ENCODE measurements at places on chromosomes 1 and 21.

- DNase-seq = no peak
Observed at GRCh38 chr21:27168084-27168483, 201.2 kb upstream of the ADAMTS5 start.

GRCh38 chr1:109895720-109896504 is 14.7 kb upstream of the CSF1 start:
- DNase-seq = no peak

GRCh38 chr1:209583408-209583807 is at the start of gene CAMK1G:
TSS of gene CAMK1G (plus strand) at chr1:209583714. CDS start at chr1:209594984, 11,270 bp downstream.
- DNase-seq = no peak

GRCh38 chr21:44442266-44443125 is 12.8 kb upstream of the LRRC3 start:
- DNase-seq = no peak

- no peak for DNase-seq
Observed at GRCh38 chr1:46190539-46190938, 7.7 kb downstream of the POMGNT1 start.

DNA sequence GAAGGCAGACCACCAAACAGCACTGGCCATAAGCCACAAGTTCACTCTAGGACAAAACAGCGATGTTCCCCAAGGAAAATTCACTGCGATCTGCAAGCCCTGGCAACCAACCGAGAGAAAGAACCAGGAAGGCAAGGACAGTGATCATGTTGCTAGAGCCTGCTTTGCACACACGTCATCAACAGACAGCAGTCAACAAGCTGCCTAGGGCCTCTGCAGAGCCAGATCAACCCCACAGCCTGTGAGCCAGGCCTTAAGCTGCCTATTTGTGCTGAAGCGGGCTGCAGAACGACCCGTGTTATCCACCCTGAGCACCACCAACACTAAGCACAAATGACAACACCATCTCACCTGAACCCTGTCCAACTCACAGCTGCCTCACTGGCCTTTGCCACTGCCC is 6.2 kb upstream of the YRDC start:
- DNase-seq = no peak

DNA sequence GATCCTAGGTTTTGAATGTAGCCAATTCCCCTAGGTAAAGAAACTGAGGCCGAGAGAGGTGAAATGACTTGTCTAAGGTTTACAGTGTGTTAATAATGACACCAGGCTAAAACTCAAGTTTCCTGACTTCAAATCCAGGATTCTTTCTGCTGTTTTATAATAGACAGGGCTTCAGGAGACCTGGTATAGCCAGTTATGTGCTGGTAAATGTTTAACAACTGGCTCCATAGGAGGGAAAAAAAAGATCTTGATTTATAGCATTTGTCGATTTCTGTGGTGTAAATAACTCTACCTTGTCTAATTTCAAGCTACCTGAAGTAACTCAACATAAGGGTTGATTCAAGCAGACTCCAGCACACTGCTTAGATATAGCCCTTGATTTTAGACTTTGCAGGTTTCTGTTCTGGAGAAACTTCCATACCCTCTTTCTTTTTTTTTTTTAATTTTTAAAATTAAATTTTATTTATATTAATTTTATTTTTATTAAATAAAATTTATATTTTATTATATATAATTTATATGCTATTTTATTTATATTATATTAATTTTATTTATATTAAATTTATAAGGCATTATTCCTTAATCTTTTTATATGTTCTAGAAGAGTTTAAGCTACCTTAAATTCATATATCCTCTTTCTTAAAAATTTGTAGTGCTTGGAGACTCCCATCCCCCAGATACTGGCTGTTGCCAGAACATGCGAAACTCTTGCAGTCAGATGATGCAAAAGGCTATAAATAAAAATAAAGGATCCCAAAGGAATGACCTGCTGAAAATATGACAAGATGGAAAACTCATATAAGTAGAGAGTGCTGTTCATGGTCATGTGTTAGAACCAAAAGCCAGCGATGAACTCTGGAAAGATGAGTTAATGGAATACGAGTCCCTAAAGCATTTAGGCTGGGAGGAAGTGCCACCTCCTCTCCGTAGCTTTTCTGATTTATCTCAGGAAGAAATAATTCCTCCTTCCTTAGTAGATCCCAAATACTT is 35.4 kb upstream of the SRSF10 start:
- DNase-seq = no peak

DNA sequence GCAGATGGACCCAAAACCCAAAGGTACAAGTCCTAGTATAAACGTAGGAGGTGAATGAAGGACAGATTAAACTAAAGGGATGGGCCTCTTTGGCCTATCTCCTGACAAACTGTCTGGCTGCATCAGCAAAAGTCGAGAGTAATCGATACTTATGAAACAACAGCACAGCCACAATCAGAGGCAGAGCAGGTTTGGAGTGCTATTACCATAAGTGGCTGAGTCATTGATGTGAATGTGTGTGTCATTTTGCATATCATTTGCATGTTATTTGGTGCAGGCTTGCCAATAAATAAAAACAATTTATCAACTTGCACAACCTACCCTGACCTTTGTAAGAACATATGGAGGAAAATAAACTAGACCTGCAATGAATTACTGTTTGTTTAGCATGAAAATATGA is 283.1 kb downstream of the NUF2 start:
- DNase-seq = no peak

DNA sequence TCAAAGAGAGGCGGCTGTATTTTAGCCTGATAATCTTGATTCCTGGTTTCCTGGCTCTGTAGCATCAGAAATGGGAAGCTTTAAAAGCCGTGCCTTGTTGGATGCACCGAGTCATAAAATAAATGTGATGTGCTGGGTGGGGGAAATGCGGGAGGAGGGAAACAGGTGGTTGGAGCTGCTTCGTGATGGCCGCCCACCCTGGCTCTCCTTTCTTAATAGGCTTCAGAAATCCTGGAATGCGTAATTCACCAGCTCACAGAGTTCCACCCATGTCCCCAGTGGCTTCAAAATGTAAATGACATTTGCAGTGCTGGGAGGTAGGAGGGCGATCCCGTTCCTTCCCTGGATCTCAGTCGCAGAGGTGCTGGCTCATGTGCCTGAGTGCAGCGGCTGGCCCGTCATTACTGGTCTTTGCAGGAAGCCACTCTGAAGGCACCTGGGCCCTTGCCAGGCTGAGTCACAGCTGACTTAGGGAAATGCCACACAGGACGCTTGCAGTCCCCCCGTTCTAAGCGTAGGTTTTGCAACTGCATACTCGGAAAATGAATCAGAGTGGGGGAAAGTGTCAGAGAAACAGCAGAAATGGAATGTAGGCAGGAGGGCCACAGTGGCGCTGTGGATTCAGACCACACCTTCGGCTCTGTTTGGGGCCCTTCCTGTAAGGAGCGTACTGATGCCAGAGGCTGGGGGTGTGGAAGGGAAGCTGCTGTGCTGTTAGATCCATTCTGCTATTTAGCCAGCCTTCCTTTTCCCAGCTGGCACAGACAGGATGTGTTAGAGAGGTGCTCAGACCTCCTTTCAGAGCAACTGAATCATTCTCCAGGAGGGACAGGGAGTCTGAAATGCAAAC is 37.6 kb downstream of the GALNT2 start:
- DNase-seq = no peak

DNA sequence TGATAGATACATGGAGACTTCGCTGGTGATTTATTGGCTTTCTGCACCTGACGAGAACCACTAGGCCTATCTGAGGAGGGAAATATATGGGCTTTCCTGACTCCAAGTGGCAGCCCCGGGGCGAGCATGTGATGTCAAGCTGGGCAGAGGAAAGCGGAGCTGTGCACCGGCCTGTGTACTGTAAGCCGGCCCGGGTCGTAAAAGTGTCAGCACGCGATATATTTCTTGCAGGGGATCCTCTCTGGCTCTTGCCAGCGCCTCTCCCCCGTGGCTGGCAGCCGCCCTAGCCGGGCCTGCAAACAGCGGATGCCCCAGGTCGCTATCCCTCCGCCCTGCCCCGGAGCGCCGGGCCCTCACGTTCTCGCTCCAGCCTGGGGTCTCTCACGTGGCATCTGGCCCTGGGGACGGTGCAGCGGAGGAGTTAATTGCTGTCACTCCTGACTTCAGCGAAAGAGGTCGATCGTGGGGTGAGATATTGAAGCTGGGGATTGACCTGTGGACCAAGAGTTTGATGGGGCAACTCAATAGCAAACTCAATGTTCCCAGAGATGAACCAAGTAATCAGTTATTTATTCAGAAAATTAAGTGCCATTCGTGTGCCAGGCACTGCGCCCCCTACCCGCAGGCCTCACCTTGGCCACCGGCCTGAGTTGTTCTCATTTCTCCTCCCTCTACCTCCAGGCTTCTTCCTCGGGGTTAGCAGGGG is 41.0 kb upstream of the HAO2 start:
- no peak for DNase-seq

DNA sequence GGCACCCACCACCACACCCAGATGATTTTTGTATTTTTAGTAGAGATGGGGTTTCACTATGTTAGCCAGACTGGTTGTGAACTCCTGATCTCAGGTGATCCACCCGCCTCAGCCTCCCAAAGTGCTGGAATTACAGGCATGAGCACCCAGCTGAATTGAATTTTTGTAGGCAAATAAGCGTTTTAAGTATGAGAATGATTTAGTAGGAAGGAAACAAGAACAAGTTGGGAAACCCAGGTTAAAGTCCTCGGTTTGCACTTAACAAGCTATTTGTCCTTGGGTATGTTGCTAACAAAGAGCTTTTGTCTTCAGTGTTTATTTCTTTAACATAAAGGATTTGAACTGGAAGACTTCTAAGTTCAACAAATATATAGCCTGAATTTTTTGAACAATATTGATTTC is 23.9 kb downstream of the BTF3L4 start:
- no peak for DNase-seq

All from CD8-positive, alpha-beta T cell (primary cell).